ENCODE measurements at places on chromosomes 12 and 14.

- DNase-seq: no peak
These were observed 1.3 kb downstream of the CAMKK2 start for GRCh38 chr12:121295116-121295745.

DNA sequence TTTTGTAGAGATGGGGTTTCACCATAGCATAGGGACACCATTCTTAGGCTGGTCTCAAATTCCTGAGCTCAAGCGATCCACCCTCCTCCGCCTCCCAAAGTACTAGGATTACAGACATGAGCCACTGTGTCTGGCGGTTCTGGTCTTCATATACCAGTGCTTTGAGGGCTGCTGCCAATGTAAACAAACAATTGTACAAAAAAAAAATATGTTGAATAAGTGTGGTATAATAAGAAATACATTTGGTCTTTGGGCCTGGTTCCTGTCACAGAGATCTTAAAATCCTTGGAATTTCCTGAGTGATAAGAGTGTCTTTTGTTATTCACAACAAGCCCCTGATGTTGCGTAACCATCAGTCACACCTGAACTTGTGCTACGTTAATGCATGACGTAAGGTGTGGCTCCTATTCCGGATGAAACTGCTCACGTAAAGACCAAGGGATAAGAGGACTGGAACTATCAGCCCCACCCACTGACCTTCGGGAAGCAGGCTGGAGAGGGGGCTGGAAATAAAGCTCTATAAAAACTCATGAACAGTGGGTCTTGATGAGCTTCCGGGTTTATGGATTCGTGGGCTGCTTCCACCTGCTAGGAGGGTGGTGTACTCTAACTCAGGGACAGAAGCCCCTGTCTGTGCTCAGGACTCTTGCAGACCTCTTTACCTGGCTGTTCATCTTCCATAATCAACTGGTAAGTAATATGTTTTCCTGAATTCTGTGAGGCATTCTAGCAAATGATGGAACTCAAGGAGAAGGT, 16.5 kb upstream of the RIMKLB start:
- no peak for DNase-seq

GRCh38 chr14:67392800-67393199, 19.2 kb downstream of the PLEK2 start:
- DNase-seq: no peak

GRCh38 chr12:60501124-60501729, 905.4 kb downstream of the SLC16A7 start:
- no peak for DNase-seq

- DNase-seq: no peak
These were observed 154.9 kb upstream of the ATP2B1 start for GRCh38 chr12:89863493-89863938.

- DNase-seq: no peak
These were observed 157.6 kb upstream of the PDE3A start for GRCh38 chr12:20210621-20211215.

DNA sequence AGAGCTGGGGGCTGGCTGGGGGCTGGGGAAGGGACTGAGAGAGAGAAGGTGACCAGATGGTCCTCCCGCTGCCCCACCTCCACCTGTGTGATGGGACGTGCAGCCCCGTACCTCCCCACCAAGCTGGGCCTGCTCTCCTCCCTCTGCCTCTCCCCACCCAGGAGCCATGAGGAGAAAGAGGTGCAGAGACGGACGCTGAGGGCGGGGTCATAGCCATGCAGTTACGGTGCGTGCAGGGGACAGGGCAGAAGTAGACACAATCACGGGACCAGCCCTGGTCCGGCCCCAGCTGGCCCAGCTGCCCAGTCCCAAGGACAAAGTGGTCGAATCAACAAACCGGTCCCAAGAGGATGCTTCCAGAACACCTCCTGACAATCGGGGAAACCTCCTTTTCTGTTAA, 33.2 kb downstream of the RFLNA start:
- no peak for DNase-seq

GRCh38 chr12:98109266-98109665, 406.1 kb upstream of the TMPO start:
- no peak for DNase-seq

DNA sequence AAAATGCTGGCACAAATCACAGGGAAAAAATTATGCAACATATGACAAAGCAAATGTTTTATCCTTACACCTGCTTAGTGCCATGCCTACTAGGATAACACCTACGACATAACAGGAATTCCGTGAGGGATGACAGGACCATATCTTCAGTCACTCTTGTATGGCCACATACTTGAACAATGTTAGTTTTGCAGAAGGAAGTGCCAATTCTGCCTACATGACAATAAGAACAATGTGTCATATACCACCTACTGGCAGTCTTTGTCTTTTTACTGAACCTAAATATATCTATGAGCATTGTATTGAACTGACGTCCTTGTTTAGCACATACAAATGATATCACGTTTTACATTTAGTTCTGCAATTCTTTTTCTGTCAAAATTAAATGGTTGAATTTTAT, 234.0 kb downstream of the ADAMTS20 start:
- no peak for DNase-seq

DNA sequence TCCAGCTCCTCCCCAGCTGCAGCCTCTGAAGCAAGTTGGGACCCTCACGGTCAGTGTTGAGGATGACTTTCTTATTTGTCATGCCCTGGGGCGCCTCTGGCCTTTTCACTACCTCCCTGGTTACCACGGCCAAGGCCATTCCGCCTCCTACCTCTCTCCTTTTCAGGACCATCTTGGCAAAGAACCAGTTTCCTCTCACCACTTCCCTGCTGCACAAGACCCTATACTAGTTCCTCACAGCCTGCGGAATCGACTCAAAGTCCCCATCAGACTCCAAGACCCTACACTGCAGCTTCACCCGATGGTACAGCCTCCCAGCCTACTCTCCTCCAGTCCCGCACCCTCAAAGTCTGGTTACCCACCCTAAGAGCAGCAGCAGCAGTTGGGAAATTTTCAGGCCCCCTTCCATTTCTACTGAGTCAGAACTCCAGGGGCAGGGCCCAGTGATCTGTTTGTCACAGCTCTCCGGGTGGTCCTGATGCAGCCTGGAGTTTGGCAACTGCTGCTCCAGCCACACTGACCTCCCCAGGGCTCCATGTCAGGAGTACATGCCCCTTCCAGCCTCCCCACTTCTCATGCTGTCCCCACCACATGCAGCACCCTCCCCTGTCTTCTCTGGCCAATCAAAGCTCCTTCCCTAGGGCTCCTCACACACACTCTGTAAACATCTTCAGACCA, 5.4 kb downstream of the VWF start:
- no peak for DNase-seq

DNA sequence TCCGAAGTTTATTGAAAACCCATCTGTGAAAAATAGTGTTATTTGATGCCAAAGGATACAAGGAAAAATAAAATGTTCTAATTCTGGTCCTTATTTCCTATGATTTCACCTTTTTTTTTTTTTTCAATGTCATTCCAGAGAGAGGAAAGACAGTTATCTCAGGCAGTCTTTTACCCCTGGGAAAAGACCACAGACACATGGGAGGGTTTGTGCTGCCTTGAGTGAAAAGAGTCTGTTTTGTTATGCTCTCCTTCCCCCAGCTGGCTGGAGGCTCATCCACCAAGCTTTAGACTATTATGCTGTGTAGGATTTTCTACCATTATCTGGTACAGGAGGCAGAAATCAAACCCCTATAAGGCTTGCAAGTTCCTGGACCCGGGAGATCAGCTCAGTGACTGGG, 151.8 kb downstream of the CRADD start:
- DNase-seq: no peak

DNA sequence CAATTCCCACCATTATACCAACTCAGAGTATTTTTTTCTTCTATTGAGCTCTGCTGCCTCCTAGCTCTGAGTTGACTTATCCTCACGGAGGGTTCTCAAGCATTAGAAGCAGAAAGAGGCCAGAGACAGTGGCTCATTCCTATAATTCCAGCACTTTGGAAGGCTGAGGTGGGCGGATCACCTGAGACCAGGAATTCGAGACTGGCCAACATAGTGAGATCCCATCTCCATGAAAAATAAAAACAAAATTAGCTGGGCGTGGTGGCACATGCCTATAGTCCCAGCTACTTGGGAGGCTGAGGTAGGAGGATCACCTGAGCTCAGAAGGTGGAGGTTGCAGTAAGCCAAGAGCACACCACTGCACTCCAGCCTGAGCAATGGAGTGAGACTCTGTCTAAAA, 21.0 kb downstream of the HPD start:
- DNase-seq: no peak

DNA sequence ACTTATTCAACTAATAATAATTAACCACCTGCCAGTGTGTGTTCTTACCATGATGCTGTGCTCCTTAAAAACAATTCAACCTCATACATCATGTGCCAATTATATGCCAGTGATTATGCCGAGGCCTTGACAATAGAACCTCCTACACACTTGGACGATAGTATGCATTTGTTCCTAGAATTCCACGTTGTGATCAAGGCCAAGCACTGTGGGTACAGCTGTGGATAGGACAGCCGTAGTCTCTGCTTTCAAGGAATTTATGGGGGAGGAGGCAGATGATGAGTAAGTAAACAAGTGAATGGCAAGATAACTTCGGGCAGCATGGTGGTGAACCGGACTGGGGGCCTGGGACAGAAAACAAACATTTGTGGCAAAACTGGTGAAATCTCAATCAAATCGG, 18.0 kb upstream of the MYO1H start:
- no peak for DNase-seq

Data from stimulated activated CD4-positive, alpha-beta T cell treated with anti-CD3 and anti-CD28 coated beads, Interleukin-12 subunit alpha, Interleukin-12 subunit beta, amount 100 ng/mL, for 24 hours (primary cell).